Fibroblast of the aortic adventitia (primary cell): ENCODE measurements at places on chromosomes 1 and 21. TPM values are rescaled to one million over a fixed set of nuclear protein-coding genes. Genes with fewer than 3 reads are reported as not detected.
A peak's percentile ranks its signal among the peaks of the same experiment; 100 is the strongest.

The KCNA2 gene
- not detected in 2 replicates for total RNA-seq

DNA sequence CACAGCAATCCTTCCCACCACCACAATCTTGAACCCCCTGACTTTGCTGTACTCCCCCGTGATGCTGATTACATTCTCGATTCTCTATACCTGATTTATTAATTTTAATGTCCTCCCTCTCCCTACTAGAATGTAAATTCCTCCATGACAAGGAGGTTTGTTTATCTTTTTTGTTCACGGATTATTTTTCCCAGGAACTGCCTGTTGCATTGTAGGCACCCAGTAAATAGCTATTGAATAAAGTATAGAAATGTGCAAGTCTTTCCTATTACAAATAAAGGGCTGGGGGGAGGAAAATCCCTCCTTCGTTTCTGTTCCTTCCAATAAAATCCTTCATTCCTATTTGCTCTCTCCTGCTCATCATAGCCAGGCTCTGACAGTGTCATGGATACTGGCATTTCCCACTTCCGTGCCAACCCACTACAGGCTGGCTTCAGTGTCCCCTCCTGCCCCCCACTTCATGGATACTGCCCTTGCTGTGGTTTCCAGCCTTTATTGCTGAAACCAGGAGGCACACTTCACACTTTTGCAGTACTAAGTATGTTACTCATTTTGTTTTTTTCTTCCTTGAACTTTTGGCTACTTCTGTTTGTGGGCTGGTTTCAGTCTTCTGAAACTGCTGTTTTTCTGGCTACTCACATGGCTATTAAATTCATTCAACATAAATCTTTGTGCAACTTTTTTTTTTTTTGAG lies 7.5 kb downstream of the KIF1B start:
- peak; percentile 46 for DNase-seq

The OPTC gene
- not detected in 2 replicates for total RNA-seq

- DNase-seq = peak; percentile 75
These were observed 51.6 kb downstream of the FAM163A start for GRCh38 chr1:179794669-179795068.

DNA sequence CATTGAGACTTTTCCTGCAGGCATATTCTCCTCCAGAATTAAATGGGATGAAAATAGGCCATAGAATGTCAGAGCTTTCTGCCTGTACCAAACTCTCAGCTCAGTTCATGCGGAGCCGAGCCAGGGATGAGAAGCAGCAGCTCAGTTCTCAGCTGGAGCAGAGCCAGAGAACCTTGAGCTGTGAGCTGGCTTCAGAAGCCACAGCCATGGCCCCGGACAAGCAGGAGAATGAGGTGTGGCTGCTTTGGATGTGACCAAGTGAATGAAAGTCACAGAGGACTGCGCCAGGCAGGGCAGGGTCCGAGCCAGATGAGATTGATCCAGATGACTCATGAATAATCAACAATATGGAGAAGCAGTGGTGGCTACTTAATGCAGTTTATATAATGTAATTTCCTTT lies 633.8 kb downstream of the NCAM2 start:
- peak; percentile 13 for DNase-seq

The VPS45 gene
- total RNA-seq = 26.0 and 47.8 TPM in 2 replicates

DNA sequence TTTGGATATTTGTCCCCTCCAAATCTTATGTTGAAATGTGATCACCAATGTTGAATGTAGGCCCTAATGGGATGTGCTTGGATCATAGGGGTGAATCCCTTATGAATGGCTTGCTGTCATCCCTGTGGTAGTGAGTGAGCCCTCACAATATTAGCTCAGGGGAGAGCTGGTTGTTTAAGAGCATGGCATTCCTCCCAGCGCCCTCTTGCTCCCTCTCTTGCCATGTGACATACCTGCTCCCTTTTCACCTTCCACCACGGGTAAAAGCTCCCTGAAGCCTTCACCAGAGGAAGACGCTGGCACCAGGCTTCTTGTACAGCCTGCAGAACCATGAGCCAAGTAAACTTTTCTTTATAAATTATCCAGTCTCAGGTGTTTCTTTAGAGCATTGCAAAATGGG lies 305.6 kb downstream of the KCTD3 start:
- no peak for DNase-seq

The EPHB2 gene
- 3.8 and 24.9 TPM in 2 replicates for total RNA-seq

The CDA gene
- 0.27 TPM in 1 of 2 replicates, not detected in the other for total RNA-seq

DNA sequence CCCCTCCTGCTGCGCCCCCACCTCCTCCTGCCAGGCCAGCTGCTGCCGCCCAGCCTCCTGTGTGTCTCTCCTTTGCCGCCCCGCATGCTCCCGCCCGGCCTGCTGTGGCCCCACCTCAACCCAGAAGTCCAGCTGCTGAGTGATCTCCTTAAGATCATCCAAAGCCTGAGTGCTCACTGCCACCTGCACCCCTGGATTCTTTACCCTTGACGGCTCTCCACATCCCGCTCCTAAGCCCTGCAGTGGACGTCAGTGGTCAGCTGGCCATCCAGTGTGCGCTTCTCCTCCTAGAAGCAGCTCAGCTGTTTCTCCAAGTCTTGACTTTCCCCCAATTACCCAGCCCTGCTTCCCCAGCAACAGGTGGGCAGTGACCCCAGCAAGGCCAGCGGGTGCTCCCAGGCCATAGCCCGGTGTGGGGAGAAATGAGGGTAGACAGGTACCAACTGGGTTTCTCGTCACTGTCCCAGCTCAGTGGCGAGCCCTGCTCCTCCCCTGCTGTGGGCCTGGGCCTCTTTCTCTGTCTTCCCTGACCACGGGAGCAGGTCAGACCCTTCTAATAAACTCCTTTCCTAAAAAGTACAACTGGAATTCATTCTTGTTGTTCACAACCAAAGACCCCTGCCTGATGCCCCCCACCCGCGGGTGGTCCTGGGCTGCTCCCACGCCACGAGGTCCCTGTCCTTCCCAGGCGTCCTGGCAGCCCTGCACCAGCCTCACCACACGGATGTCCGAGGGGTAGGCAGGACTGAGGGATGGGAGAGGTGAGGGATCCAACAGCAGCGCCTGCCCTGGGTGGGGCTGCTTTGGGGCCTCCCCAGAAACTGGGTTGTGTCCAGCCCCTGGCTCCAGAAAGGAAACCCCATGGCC lies 1.4 kb downstream of the KRTAP10-7 start:
- no peak for DNase-seq

- no peak for DNase-seq
These were observed 19.9 kb upstream of the CSF3R start for GRCh38 chr1:36502616-36503015.

DNA sequence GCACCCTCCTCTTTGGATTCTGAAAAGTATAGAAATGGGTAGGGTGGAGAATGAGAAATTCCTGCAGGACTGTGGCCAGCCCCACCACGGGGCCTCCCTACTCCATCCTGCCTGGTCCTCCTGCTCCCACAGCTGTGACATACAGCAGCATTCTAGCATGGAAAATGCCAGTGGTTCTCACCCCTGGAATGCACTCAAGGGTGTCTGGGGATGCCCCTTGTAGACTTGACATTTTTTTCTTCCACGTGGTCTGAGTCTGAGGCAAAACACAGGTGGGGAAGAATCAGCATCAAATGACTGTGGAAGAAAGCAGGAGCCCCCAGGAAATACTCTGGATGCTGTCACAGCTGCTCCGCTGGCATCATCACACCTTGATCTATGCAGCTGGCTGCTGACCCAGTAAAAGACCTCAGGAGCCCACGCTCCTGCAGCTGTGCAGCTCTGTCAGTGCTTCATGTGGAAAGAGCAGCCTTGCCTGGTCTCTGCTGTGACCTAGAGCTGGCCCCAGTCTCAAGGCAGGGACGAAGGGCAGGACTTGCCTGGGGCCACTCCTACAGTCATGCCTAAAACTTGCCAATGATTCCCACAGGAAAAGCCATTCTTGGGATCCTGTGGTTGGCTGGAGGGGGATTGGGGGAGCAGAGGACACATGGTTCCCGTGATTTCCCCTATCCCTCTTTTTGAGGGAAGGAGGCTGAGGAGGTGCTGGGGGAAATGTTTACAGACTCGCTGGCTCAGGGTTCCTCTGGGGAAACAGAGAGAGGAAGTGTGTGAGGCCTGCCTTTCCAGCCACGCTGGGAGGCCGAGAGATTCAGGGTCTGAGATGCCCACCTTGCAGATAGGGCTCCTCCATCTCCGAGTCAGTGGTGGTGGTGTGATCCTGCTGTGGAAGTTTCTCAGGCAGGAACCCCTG lies 10.8 kb upstream of the A3GALT2 start:
- DNase-seq = no peak

The TMEM222 gene
- 19.0 and 31.4 TPM in 2 replicates for total RNA-seq

DNA sequence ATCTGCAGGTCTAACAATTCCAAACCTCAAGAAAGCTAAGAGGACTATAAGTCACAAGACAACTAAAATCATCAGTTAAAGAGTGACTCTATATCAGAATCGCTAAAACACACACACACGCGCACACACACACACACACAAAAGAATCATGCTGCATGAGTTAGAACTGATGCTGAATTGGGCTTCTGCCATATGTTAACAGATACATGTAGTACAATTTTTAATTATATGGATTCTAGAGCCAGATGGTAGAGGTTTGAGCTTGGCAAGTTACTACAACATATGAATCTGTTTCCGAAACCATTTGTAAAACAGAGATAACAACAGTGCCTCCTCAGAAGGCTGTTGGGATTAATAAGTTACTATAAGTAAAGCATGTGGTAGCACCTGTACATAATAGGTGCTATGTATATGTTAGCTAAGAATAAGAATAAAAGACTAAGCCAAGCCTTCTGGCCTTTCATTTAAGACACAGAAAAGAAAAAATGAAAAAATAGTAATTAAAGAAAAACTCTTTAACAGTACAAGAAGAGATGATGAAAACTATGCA lies 17.9 kb downstream of the EPRS1 start:
- DNase-seq = no peak

DNA sequence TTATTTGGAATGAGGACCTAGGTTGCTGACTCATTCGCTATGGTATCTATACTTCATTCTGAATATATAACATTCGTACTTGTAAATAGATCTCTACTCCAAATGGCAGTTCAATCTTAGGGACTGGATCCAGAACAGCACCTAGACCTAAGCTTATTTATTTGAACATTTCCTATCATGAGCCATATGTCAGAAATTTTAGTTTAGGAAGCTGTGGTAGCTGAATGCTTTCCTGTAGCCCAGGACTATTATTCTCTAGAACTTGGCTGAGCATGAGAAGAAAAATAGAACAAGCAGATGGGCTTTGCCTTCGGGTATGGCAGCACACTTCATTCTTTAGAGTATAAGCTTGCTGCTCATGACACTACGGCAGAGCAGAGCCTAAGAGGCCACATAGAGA lies 1114.4 kb upstream of the B3GALT2 start:
- no peak for DNase-seq

GRCh38 chr1:228106800-228107054 lies 2.4 kb downstream of the MRPL55 start:
- DNase-seq = no peak

DNA sequence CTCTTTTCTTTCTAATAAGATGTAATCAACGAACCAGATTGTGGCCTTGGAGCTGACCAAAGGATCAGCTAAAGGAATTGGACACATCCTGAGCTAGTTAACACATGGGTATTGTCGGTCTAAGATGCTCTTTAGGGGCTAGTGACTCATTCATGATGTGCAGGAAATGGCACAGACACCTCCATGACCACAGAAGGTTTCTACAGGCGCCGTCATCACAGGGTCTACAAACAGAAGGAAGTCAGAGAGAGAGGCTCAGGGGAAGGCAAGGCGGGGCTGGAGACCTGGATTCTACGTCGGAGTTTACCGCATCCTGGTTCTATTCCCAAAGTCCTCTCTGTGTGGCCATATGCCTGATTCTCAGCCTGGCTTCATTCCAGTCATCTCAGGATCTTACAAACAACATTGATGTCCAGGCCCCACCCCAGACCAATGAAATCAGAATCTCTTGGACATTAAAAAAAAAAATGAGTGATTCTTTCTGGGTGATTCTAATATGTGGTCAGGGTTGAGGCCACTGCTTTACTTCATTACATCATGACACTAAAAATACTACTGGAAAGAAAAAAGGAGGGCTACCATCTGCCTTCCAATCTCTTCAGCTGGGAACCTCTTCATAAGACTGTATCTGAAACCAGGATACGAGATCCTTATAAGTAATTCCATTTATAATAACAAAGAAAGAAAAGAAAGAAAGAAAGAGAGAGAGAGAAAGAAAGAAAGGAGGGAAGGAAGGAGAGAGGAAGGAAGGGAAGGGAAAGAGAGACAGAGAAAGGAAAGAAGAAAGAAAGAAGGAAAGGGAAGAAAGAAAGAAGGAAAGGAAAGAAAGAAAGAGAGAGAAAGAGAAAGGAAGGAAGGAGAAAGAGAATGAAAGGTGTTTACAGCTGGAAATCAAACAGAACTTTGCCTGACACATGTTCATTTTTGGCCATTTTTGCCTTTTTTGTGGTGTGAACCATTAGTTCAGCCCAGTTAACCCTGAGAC lies 11.6 kb upstream of the KCNJ15 start:
- DNase-seq = peak; percentile 93

DNA sequence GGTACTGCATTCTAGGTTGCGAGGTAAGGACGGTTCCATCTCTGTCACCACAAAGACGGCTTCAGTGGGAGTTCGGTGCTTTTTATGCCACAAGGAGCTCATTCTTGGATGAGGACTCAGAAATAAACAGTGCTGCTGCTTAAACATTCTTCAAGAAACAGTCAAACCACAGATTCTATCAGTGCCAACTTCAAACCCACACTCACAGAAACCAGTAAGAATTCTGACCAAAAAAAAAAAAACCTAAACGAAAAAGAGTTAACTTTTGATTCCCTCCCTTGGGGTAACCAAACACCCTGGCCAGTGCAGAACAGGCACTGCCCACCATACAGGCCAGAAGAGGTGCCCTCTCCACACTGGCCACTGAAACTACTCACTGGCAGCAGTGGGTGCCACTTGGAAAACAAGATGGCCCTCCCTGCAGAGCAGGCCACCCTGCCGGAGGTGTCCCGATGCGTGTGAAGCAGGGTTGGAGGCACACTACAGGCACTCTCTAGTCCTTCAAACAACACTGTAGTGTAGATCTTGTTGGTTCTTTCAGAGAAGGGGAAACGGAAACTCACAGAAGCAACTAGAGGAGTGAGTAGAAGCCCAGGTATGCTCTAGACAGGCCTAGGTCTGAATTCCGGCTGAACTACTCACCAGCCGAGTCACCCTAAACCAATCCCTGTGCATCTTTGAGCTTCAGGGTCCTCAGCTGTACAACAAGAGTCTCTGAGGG lies 87.3 kb upstream of the TLR5 start:
- DNase-seq = peak; percentile 81

DNA sequence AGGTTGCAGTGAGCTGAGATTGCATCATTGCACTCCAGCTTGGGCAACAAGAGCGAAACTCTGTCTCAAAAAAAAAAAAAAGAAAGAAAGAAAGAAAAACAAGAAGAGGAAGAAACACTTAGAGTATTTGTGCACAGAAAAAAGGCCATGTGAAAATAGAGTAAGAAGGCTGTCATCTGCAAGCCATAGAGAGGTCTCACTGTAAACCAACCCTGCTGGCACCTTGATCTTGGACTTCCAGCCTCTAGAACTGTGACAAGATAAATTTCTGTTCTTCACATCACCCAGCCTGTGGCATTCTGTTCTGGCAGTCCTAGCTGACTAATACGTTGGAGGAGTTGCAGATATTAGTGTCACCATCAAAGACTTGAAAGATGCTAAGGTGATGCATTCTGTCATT lies 12.1 kb upstream of the ZDHHC18 start:
- no peak for DNase-seq

- no peak for DNase-seq
These were observed 14.7 kb upstream of the MYOG start for GRCh38 chr1:203100516-203100869.
